ENCODE measurements at places on chromosomes 1 and 21.

DNA sequence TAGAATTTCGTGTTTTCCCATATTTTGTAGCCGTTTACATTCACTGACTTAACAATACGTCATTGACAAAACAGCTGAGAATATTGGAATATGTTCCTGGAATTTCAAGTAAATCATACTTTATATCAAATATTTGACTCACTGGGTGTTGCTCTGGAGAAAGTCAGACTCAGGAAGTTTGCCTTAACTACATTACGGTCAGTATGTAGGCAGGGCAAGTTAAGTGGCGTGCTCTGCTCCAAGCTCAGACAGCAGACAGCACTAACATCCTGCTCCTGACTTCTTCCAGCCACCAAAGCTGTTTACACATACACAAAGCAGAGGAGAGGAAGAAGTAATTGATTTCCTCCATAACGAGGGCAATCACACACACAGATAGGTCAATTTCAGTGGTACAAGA, 414.6 kb downstream of the LRRIQ3 start:
- DNase-seq = no peak

DNA sequence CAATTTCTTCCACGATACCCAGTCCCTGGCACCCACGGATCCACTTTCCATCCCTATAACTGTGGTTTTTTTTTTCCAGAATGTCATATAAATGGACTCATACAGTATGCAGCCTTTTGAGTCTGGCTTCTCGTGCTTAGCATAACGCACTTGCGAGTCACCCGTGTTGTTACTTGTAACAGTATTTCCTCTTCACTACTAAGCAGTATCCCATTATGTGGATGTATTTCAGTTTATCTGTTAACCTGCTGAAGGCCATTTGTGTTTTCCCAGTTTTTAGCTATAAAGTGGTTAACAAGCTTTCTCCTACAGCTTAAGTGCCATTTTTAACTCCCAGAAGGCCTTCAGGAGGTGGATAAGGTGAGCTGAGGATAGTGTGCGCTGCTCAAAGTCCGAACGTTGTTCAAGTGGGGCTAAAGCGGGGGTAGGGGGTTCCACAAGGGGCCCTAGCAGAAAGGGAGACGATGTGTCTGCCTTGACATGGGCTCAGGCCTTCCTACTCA, 829 bp downstream of the ADAR start:
- DNase-seq = no peak

DNA sequence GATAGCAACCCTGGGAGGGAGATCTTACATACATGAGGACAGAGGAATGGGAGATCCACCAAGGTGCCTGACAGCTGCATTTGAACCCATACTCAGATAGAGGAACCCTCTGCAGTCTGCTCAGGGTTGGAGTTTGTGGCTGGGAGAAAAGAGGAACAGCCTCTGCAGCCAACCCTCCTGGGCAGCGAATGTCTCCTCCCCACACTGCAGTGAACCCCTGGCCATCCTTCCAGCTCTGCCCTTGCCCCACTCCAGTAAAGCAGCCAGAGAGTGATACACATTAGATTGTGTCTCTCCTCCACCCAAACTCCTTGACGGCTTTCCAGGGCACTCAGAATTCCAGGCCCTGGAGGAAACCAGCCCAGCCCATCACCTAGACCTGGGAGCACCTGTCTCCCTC, 137.7 kb downstream of the RUNX1 start:
- DNase-seq = no peak

GRCh38 chr1:34858901-34859445, 576 bp downstream of the SMIM12 start:
- no peak for DNase-seq

DNA sequence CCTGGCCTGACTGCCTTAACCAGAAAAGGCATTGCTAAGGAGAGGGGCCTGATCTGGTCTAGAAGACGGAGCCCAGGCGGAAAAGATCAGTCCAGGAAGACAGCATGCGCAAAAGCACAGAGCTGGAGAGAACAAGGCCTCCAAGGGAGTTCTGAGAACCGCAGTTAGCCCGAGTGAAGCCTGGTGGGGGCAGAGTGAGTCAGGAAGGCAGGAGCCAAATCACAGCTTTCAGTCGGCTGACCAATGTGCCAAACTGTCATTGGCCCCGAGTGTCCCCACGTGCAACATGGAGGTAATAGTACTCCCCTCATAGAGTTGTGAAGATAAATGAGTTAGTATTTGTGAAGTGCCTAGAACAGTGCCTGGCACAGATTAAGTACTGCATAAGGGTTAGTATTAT, 1.2 kb upstream of the TSPAN2 start:
- no peak for DNase-seq

DNA sequence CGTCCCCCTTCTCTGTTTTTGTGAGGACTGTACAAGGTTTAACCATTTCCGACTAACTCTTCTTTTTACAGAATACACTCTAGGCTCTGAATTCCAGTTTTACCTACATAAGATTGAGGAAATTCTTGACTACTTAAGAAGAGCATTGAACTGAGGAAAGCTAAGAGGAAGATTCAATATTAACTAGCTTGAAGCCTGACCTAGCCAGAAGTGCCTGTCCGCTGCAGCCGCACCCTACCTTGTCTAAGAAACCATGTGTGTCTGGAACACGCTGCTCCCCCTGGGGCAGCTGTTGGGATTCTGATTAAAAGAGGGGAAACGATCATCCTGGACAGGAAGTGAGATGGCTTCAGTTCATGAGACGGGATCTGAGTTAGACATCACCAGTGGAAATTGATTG, 28.9 kb downstream of the CA6 start:
- no peak for DNase-seq

DNA sequence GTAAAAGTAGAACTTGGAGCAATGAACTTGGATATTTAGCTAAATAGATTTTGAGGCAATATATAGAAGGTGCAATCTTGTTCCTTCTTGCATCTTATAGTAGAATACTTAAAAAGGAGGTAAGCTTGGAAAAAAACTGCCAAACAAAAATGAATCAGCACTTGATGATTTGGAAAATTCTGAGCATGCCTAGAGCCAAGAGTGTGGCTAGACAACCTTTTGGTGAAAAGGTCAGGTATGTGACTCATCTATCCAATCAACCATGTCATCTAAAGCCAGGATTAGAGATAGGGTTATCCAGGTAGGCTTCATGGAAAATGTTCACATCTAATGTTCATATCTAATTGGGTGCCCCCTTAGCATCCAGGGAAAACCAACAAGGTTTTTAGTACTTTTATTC, 515.0 kb downstream of the COL11A1 start:
- no peak for DNase-seq

GRCh38 chr1:110176299-110176956, 26.1 kb downstream of the SLC6A17 start:
- peak; percentile 74 for DNase-seq

GRCh38 chr1:206708058-206708457, 23.4 kb downstream of the MAPKAPK2 start:
- DNase-seq = no peak

GRCh38 chr1:116365857-116366256, 7.2 kb upstream of the ATP1A1 start:
- no peak for DNase-seq

DNA sequence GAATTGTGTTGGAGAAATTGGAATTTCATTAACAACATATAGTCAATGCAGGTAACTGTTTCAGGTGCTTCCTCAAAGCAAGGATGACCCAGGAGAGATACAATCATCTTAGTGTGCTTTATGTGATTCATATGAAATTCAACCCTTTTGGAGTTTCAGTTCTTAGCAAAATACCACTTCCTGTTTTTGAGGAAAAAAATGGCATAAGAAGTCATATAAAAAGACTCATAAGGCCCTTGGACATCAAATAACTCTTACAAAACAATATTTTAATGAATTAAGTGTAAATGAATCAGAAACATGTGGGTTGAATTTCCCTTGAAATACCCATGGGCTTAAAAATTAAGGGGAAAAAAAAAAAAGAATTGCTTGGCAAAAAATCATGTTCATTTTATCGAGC, 926.6 kb downstream of the LTN1 start:
- DNase-seq = no peak

- DNase-seq = no peak
Measured at GRCh38 chr1:101407505-101408211, 170.8 kb downstream of the S1PR1 start.

DNA sequence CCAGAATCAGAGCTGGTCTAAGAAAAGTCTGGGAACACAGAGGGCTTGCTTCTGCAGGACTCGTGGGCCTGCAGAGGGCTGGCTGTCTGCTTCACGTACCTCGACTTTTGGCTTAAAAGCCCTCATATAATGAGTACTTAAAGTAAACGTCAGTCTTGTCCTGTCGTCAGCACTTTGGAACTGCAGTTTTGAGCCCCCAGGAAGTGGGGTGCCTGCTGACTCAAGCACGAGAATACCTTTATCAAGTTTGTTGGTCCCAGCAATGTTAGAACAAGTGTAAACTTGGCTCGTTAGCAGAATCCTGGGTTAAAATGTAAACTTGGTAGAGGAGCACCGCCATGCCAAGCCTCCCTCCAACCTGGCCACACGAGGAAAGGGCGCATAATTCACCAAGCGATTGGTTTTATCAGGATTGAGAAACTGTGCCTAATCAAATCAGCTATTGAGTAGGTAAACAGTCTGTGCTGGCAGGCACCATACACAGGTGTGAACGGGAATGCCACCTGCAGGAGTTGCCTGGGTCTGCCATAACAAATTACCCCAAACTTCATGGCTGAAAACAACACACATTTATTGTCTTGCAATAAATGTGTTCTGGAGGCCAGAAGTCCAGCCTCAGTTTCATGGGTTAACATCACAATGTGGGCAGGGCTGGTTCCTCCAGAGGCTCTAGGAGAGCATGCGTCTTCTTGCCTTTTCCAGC, 45.0 kb upstream of the FHAD1 start:
- DNase-seq = no peak

GRCh38 chr1:54575605-54576290, 27.7 kb downstream of the ACOT11 start:
- DNase-seq = no peak

DNA sequence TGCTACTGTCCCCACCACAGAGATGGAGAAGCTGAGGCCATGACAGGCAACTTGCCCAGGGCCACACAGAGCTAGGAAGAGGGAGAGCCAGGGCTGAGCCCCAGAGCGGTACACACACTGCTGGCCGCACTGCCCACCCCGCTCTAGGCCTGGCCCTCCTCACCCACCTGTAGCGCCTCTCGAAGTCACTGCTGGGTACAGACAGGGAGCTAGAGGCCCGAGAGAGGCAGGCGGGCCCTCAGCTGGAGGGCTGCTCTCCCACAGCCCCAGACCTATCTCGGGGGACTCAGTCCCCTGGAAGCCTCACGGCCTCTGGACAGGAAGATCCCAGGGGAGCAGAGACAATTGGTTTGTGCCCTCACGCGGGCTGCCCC, 17.3 kb upstream of the PLEKHG5 start:
- no peak for DNase-seq

- no peak for DNase-seq
Measured at GRCh38 chr1:24903955-24904730, 25.9 kb downstream of the RUNX3 start.

- no peak for DNase-seq
Measured at GRCh38 chr1:241589521-241589920, 50.6 kb downstream of the CHML start.

DNA sequence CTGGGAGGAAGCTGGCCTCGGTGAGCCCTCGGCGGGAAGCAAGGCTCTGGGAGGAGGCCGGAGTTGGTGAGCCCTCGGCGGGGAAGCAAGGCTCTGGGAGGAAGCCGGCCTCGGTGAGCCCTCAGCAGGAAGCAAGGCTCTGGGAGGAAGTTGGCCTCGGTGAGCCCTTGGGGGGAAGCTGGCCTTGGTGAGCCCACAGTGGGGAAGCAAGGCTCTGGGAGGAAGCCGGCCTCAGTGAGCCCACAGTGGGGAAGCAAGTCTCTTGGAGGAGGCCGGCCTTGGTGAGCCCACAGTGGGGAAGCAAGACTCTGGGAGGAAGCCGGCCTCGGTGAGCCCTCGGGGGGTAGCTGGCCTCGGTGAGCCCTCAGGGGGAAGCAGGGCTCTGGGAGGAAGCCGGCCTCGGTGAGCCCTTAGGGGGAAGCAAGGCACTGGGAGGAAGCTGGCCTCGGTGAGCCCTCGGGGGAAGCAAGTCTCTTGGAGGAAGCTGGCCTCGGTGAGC, 36.0 kb downstream of the KRTAP10-1 start:
- DNase-seq = no peak

- no peak for DNase-seq
Measured at GRCh38 chr1:76237211-76237610, 162.7 kb downstream of the ST6GALNAC3 start.

GRCh38 chr21:42317826-42318746, 2.9 kb upstream of the TFF3 start:
- DNase-seq = peak; percentile 71

DNA sequence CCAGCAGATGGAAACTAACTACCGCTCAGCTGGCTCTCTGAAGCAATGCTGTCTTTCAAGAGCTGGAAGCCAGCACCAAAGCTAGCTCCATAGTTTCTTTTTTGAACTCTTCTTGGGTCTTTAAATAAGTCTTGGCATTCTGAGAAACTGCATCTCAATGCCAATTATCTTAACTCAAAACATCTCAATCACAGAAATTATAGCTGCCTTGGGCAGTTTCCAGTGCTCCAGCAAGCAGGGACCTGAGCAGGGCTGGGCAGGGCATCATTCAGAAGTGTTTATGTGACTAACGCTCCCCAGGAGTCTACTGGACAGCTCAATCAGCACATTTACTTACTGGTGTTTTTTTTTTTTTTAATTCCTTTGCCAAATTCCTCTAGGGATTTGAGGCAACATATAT, 18.3 kb upstream of the PADI4 start:
- no peak for DNase-seq

DNA sequence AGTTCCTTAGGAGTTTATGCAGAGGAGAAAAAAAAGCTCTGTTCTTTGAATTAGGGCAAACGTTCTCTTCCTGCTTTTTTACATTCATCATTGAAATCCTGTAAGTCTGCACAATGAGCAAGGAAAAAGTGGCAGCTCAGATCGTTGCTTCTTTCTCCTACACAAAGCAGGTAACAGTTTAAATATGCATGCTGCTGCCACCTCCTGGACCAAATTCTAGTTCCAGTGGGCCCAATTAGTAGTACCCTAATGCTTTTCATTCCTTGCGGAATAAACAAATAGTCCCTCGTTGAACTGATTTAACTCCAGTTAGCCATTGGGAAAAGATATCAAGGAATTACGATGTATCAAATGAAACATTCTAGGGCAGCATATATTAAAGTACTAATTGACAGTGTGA, 20.1 kb downstream of the YTHDF2 start:
- no peak for DNase-seq

DNA sequence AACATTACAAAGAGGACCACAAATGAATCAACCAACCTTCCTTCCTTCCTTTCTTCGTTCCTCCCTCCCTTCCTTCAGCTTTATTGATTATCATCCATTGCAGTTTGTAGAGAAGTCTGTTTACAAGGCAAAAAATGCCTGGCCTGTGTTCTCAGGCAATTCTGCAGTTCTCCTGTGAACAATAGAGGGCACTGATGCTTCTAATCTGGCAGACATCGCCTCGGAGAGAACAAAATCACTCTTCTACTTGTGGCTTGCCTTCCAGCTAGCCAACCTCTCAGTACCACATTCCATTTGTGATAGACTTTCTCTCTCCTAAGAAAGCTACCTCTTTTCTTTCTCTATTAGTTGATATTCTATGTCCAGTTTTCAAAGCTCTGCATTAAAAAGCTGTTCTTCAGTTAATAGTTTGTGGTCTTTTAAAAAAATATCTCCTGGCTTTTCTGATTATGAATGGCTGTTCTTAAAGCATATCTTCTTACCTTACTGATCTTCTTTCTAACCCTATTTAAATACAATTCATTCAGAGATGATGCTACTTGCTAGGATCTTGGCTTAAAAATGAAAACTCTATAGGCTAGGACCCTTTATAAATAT, 26.9 kb upstream of the ESRRG start:
- peak; percentile 83 for DNase-seq

- no peak for DNase-seq
Measured at GRCh38 chr1:114455102-114455785, 55.8 kb downstream of the TRIM33 start.

GRCh38 chr1:212677136-212677535, 22.5 kb downstream of the BATF3 start:
- DNase-seq = no peak
